Stimulated activated CD8-positive, alpha-beta memory T cell treated with anti-CD3 and anti-CD28 coated beads, Interleukin-2, amount 100 ng/mL, for 1 hour (primary cell): ENCODE measurements at places on chromosomes 2 and 18.

GRCh38 chr2:138607746-138608145 is 106.2 kb downstream of the SPOPL start:
- no peak for DNase-seq

- DNase-seq, result no peak
Measured at GRCh38 chr2:46434851-46435273, 44.5 kb upstream of the TMEM247 start.

GRCh38 chr2:238286551-238286950 is 1.9 kb downstream of the PER2 start:
- DNase-seq, result no peak

DNA sequence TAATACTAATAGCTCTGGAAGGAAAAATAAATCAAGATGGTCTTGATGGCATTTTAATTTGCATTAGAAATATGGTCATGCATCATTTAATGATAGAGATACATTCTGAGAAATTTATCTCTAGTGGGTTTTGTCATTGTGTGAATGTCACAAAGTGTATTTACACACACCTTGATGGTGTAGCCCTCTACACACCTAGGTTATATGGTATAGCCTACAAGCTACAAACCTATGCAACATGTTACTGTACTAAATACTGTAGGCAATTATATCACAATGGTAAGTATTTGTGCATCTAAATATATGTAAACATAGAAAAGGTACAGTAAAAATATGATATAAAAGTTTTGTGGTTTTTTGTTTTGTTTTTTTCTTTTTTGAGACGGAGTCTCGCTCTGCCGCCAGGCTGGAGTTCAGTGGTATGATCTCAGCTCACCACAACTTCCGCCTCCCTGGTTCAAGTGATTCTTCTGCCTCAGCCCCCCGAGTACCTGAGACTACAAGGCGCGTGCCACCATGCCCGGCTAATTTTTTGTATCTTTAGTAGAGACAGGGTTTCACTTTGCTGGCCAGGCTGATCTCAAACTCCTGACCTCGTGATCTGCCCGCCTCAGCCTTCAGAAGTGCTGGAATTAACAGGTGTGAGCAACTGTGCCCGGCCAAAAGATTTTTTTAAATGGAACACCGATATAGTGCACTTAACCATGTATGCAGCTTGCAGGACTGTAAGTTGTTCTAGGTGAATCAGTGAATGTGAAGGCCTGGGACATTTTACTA is 83.7 kb upstream of the UBXN4 start:
- peak; percentile 20 for DNase-seq

- no peak for DNase-seq
Measured at GRCh38 chr18:77495079-77495478, 245.4 kb downstream of the GALR1 start.

- DNase-seq, result no peak
Measured at GRCh38 chr2:120669971-120670370, 65.7 kb upstream of the GLI2 start.

GRCh38 chr18:35324926-35325655 is 19.1 kb downstream of the ZNF24 start:
- no peak for DNase-seq

DNA sequence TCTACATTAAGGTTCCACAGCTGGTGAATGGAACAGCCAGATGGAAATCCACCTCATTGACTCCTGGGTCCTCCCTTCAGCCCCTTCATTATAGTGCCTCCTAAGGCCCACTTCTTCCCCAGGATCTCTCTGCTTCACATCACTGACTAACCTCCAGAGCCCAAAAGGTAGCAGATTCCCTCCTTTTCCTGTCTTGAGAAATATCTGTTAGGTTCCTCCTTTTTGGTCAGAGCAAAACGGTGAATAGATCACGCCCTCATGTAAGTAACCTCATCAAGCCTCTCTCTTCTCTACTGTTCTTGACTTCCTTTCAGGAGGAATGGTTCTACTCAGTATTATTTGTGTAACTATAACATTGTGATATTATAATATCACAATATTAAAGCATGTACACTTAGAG is 155.0 kb upstream of the SRD5A2 start:
- no peak for DNase-seq

DNA sequence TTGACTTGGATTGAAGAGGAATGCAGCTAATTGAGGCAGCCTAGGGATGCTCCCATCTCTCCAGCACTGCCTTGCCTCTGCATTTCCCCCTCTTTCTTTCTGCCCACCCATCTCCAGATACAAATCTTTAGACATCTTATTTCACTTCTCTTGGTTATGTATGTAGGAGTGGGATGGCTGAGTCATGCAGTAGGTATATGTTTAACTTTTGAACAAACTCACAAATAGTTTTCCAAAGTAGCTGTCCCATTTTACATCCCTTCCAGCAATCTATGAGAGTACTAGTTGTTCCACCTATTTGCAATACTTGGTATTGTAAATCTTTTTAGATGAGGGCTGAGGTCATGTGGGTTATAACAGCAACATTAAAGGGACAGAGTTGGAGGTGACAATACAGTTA is 329.9 kb downstream of the DYSF start:
- no peak for DNase-seq

- DNase-seq, result no peak
Measured at GRCh38 chr2:99695944-99696253, 206.1 kb upstream of the REV1 start.

- DNase-seq, result no peak
Measured at GRCh38 chr2:30792521-30792920, 14.7 kb downstream of the CAPN13 start.

DNA sequence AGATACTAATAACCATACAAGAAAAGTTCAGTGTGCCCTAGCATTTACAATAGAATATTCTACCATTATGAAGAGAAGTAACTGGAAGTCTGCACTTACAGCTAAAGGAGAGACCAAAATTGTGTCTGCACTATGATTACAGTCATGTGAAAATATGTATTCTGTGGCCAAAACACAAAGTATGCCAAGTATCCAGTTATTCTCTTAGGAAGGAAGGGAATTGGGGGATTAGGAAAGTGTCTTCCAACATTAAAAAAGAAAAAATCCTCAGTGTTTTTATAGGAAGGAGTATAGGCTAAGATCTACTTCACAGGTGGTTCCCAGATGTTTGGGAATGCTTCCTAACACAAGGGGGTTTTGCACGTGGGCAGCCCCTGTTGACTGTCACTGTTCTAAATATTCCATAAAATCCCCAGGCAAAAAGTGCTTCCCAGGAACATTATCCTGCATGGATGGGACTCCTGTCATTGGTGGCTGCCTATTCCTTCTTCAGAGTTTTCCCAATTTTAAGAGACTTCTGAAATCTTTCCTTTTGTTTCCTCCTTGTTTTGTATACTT is 180.2 kb upstream of the KLHL29 start:
- DNase-seq, result no peak

- no peak for DNase-seq
Measured at GRCh38 chr2:224594840-224595239, 9.7 kb upstream of the CUL3 start.

- DNase-seq, result no peak
Measured at GRCh38 chr2:138013639-138014038, 49.4 kb downstream of the HNMT start.

DNA sequence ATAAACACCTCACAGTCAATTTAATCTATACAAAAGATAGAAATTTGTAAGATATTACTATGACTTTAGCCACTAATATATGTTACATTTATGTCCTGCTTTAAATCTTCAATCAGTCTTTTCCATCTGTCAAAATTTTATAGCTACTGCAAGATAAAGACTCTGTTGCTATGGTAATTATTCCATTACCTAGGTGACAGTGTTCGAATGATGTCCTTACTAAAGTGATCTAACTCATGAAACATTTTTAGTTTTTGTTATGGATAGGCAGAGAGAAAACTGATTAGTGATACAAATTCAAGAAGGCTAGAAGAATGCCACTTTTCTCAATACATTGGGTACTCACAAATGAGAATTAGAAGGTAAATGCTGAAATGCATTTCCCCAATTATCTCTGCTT is 359.9 kb upstream of the FSHR start:
- DNase-seq, result no peak

DNA sequence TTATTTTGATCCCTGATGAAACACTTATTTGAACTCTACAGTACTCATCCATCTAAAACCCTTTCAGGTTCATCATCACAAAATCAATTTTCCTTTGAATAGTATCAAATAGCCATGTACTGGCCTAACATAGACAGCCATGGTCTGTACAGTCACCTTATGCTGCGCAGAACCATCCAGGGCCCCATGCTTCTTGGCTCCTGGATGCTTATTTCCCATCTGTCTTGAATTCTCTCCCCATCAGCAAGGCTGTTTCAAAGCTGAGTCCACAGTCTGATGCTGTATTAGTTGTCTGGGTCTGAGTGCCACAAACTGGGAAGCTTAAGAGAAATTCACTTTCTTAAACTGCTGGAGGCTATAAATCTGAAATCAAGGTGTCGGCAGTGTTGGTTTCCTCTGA is 290.2 kb downstream of the OSR1 start:
- no peak for DNase-seq
